Hypothalamus (tissue), 51 donors: ENCODE measurements at places on chromosomes 16 and 17.

- no peak for DNase-seq
Measured at GRCh38 chr17:42618442-42619150, 9.1 kb downstream of the TUBG1 start.

DNA sequence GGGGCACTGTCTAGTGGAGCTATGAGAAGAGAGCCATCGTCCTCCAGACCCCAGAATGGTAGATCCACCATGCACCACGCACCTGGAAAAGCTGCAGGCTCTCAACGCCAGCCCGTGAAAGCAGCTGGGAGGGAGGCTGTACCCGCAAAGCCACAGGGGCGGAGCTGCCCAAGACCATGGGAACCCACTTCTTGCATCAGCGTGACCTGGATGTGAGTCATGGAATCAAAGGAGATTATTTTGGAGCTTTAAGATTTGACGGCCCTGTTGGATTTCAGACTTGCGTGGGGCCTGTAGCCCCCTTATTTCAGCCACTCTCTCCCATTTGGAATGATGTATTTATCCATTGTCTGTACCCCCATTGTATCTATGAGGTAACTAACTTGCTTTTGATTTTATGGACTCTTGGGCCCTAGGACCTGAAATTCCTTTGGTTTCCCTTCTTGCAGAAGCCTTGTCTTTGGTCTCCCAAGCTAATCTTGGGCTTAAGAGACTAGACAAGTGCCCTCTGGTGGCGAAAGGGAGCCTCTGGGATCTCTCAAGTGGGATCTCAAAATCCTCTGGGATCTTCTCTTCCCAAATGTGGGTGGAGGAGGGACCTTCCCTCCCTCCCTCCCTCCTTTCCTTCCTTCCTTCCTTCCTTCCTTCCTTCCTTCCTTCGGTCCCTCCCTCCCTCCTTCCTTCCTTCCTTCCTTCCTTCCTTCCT, 58.2 kb upstream of the HAPSTR1 start:
- DNase-seq = no peak

DNA sequence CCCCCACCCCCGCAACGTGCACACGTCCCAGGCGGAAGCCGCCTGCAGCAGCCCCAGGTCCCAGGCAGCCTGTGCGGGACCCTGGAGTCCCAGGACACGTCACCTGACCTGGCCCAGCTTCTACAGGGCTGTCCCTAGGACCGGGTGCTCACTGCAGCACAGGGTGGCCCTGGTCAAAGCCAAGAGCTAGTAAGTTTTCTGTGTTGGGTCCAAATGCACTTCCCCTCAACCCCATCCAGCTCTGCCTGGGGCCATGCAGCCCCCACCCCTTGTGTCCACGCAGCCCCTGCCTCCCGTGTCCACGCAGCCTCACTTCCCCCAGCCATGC, 22.1 kb upstream of the PVALEF start:
- DNase-seq = no peak

DNA sequence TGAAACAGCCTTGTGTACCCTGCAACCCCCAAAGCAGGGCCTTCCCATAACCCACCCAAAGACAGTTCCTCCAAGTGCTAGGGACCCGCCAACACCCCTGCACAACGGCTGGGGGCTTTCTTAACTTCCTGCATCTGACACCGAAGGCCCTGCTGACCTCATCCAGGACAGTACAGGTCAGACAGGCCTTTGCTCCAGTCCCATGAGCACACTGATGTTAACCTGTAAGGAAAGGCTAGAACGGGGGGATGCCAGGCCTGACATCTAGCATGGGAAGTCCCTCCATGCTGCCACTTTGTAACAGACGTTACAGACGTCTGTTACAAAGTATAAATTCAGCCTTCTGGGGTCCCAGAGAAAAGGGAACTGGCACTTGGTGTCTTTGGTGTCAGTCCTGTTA, 369.1 kb downstream of the CPPED1 start:
- no peak for DNase-seq

- no peak for DNase-seq
Measured at GRCh38 chr17:62781831-62782251, 26.3 kb downstream of the MARCHF10 start.

DNA sequence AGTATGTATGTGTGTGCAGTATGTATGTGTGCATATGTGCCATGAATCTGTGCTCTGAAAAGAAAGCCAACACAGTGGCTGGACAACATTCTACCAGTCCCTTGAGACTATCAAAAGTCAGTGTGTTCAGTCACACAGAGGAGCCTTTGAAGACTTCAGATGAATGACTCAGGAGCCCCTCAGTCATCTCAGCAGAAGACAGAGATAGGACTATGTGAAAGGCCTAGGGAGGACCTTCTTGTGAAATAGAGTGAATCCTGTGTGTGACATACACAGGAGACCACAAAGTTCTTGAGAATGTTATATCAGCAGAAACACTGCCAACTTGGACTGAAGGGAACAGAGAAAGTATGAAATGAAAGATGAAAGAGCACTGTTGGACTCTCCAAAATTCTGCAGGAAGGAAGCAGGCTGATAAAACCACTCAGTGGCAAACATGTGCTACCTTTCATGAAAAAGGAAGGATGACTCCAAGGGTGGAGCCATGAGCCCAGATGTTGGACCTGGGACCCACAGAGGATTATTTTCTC, 108.4 kb downstream of the METRNL start:
- DNase-seq = no peak

GRCh38 chr17:63349478-63350000, 96.6 kb downstream of the CYB561 start:
- no peak for DNase-seq

DNA sequence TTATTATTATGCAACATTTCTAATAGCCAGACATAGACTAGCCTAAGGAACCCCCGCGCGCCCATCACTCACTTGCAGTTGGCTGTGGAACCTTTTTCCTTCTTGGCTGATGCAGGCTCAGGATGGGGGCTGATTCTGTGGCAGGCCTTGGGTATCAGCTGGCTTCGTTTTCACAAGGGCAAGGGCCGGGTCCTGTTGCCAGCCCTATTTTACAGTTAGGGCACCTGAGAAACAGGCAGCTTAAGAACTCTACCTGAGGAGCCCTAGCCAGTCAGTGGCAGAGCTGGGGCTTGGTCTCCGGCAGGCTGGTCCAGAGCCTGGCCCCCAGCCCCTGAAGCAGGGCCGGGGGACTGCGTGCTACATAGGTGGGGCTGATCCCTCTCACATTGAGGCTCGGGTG, 28.7 kb downstream of the ADGRG5 start:
- no peak for DNase-seq

DNA sequence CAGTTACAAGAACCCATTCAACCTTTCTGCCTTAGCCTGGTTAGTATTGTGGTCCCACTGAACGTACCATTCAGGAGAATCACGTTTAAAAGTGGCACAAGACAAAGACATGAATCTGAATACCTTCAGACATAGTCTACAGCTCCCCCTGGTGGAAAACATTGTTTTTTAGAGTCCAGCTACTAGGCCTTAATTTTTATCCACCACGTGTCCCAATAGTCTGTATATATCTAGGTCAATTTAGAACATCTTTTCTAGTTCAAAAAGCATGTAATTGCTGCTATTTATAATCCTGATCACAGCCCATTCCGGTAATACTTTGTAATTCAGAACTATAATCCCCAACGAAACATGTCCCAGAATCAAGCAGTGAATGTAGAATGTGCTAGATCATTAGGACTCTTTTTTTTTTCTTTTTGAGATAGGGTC, 13.7 kb upstream of the GUCY2D start:
- no peak for DNase-seq

DNA sequence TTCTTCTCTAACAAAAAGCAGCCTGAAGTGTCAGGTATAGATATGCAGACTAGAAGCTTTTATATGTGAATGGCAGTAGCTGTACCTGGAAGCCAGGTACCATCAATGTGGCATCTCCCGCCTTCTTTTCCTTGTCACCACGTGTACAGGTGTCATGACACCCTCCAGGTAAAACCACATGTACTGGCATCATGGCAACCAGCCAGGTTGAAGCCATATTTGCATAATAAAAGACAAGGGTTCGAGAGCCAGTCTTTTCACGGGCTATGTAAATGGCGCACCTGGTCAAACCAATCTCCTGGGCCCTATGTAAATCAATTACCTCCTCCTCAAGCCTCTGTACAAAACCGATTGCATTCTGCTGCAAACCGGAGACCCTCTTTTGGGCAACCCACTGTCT, 541.3 kb downstream of the CDH11 start:
- no peak for DNase-seq

DNA sequence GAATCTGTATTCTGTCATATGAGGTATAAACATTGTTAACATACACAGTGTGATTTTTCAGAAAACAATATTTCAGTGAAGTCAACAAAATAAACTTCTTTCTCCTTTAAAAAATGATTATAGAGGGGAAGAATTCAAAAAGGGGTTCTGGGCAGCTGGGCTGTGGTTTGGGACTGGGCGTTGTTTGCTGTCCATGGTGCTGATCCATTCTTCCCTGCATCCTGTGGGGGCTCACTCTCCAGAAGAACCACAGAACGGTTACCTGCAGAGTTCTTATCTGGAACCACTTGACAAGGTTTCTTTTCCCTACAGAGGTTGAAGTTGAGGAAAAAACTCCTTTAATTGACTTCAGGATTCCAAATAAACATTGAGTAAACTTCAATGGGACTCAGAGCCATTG, 1091.0 kb downstream of the CDH8 start:
- DNase-seq = no peak

DNA sequence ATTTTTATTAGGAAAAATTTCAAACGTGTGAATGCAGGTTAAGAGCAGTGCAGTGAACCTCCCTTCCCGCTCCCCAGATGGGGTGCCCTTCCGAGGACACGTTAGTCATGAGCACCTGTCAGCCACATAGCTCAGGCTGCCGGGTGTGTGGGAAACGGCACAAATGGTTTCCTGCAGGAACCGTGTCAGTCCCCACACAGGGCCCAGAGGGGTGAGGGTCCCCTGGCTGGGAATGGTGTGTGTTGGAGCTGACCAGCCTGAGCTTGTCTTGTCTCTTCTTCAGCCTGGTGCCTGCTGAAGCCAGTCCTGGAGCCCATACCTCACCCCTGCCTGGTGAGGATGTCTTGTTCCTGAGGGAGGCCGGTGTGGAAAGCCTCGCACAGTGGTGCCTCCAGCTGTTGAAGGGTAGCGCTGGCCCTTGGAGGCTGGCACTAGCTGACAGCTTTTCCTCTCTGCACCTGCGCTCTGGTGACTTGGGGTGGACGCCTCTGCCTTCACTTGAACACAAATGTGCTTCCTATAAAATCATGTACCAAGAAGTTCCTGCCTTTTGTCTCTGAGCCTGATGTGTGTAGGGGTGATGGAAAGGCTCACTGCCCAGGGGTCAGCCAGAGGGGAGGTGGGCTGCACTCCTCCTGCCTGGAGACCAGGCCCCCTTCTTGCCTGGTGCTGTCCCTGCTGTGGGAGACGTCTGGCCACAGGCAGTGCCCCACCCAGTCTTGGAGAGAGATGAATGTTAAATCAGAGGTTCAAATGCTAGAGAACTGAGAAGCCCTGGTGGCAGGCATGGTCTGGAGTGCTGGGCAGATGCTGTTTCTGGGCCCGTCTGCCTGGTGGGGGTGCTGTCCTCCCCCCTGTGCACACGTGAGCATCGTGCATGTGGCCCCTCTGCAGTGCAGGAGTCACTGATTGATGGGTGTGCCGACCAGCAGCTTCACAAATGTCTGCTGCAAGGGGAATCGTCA, 102.6 kb upstream of the ZNF750 start:
- DNase-seq = no peak

DNA sequence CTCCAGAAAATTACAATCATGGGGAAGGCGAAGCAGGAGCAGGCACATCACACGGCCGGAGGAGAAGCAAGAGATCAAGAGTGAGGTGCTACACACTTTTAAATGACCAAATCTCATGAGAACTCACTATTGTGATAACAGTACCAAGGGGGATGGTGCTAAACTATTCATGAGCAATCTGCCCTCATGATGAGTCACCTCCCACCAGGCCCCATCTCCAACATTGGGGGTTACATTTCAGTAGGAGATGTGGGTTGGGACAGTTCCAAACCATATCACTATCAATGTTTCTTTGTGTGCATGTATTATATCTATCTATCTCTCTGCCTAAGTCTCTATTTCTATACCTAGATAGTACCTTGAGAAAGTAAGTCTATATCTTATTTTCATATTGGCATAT, 724.8 kb downstream of the CDH11 start:
- DNase-seq = no peak
